Left lung (tissue), 14 donors: ENCODE measurements at places on chromosomes 4 and X. TPM values are rescaled to one million over a fixed set of nuclear protein-coding genes. Genes with fewer than 3 reads are reported as not detected.
A peak's percentile ranks its signal among the peaks of the same experiment; 100 is the strongest.

Gene ADAMTS3
- 3.0 TPM for total RNA-seq

GRCh38 chrX:11097933-11098332, 13.2 kb upstream of the HCCS start:
- DNase-seq = no peak

DNA sequence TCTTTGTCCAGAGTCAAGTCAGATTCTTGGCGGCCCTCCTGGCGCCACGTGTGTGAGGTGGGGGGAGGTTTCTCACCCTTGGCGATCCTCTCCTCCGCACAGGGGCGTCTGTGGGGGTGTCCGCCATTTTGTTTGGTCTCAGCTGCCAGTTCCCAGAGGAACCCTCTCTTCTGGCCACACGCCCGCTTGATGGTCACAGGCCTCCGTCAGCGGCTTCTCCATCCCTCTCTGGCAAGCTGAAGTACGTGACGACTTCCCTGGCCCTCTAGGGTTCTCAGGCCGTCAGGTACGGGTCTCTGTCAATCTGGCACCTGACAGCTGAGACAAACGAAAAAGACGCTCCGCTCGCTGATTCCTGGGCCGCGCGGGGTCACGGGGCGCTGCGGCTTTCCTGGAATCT, 272.6 kb downstream of the TRIML1 start:
- no peak for DNase-seq

Gene METAP1
- 42.8 TPM for total RNA-seq

- no peak for DNase-seq
Observed at GRCh38 chr4:73844806-73845205, 8.3 kb upstream of the PF4V1 start.

DNA sequence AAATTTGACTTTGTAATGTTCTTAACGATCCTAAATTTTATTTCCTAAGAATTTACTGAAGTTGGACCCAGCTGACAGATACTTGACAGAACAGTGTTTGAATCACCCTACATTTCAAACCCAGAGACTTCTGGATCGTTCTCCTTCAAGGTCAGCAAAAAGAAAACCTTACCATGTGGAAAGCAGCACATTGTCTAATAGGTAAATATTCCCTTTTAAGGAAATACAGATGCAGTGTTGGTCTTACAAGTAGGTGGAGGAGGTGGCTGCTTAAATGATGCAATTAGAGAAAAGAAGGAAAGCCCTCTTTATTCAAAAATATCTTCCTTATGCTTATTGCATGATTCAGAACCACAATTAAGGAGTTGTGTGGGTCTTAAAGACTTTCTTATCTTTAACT, 73.5 kb downstream of the RS1 start:
- DNase-seq = no peak

Gene RELL1
- 31.0 TPM for total RNA-seq

DNA sequence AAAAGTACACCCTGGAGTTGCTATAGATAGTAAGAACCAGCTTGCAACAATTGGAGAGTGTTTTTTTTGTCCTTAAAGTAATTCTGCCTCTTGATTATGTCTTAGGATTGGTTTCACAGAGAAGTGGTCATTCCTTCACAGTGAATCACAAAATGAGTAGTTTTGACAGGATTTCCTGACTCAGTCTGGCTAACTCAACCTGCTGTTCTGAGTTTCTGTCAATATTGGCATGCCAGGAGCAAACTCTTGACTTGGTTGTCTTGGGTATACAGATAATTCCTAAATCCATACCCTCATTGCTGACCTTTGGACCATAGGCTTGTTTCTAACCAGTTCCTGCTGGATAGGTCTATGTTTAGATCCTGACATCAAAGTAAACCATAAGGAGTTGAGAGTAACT, 9.4 kb downstream of the FHIP1A start:
- DNase-seq = no peak

DNA sequence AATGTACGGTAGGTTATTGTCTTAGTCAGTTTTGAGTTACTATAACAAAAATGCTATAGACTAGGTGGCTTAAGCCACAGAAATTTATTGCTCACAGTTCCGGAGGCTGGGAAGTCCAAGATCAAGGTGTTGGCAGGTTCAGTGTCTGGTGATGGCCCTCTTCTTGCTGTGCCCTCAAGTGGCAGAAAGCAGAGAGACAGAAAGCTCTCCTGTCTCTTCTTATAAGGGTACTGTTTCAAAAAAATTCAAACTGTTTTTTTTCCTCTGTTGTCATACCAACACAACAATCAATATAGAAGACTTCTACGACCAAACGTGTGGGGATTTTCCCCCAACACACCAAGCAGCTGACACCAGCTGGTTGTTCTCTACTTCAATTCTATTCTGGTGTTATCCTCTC, 53.4 kb downstream of the ADGRG4 start:
- no peak for DNase-seq

GRCh38 chr4:7371210-7371941, 63.4 kb downstream of the PSAPL1 start:
- DNase-seq = peak; percentile 64

GRCh38 chr4:47490550-47490949, 5.5 kb downstream of the ATP10D start:
- no peak for DNase-seq

Gene GRPR
- total RNA-seq = 0.24 TPM

Gene BMPR1B
- total RNA-seq = 3.3 TPM

Gene PPP1R2C
- not detected for total RNA-seq

Gene FRMPD4
- total RNA-seq = not detected

GRCh38 chr4:17567271-17567670, 9.7 kb upstream of the LAP3 start:
- no peak for DNase-seq

GRCh38 chr4:139872274-139872673, 206.7 kb downstream of the MGST2 start:
- no peak for DNase-seq

- DNase-seq = no peak
Observed at GRCh38 chrX:15301924-15302323, 13.5 kb downstream of the ASB11 start.

Gene PHOX2B
- total RNA-seq = not detected

Gene ARX
- 0.26 TPM for total RNA-seq

DNA sequence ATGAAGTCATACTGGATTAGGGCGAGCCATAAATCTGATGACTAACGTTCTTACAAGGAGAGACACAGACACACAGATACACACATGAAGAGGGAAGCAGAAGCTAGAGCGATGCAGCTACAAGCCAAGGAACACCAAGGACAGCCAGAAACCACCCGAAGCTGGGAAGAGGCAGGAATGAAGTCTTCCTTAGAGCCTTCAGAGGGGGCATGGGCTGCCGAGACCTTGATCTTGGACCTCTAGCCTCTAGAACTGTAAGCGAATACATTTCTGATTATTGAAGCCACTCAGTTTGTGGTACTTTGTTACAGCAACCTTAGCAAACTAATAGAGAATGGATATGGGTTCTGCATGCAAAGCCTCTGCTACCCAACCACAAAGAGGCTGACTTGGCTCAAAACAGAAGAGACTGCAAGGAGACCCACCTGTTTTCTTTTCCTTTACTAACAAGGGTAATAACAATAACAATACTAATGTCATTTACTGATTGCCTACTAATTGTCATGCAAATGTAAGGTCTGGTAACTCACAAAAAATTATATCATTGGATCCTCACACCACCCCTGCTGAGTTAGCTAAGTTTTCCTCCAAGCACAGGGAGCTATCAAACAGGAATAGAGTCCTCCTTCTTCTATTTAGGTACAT, 10.1 kb upstream of the LDB2 start:
- DNase-seq = no peak

DNA sequence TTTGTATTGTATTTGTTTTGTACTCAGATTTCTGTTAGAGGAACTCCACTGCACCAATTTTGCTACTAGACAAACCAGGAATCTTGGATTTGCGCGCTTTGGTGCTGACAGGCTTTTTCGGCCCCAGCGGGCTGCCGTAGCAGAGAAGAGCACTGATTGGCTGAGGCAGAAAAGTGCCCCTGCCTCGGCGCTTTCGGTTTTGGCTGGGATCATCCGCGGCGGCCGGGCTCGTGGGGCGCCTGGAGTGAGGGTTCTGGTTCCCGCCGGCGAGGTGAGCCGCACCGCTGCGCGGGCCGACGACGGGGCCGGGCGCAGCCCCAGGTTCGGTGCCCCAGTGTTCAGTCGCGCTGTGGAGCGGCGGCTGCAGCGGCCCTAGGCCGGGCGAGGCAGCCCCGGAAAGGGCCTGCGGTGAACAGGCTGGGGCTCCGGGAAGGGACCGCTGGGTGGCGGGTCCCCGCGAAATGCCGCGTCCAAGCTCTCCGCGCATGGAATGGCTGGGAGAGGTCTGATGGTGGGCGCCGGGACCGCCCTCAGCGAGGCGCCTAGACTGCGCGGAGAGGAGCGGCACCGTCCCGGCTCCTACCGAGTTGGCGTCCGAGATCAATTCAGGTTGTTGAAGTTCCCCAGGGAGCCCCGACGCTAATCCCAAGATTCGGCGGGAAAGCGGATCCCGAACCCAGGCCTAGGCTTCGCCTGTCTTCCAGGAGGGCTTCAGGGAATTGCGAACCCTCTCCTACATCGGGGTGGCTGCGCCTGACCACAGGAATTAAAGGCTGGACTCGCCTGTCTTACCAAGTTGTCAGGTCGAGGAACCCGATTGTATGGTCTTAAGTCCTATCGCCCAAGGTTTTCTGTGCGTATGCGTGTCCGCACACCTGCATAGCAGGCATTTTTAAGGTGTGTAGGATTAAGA, at the start of gene LSM6:
Gene LSM6, plus strand, starts transcription at position 178 of the 913 bp plus-strand sequence. CDS start 7,204 bp downstream, outside the sequence.
- peak; percentile 95 for DNase-seq

- no peak for DNase-seq
Observed at GRCh38 chr4:77190053-77190452, 33.0 kb downstream of the CCNG2 start.

DNA sequence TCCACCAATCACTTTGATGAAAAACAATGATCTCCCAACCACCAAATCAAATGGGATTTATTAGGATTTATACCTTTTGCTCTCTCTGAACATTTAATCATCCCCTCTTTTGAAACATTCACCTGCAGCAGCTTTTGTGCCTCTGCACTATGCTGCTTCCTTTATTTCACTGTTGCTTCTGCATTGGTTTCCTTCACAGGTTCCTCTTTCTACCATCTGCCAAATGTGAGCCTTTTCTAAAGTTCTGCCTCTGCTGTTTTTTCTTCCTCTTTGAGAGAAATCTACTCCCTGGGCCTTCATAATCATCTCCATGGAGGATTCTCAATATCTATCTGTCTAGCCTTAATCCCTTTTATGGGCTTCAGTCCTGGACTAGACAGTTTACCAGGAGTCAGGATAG, 24.7 kb downstream of the CUL4B start:
- no peak for DNase-seq

DNA sequence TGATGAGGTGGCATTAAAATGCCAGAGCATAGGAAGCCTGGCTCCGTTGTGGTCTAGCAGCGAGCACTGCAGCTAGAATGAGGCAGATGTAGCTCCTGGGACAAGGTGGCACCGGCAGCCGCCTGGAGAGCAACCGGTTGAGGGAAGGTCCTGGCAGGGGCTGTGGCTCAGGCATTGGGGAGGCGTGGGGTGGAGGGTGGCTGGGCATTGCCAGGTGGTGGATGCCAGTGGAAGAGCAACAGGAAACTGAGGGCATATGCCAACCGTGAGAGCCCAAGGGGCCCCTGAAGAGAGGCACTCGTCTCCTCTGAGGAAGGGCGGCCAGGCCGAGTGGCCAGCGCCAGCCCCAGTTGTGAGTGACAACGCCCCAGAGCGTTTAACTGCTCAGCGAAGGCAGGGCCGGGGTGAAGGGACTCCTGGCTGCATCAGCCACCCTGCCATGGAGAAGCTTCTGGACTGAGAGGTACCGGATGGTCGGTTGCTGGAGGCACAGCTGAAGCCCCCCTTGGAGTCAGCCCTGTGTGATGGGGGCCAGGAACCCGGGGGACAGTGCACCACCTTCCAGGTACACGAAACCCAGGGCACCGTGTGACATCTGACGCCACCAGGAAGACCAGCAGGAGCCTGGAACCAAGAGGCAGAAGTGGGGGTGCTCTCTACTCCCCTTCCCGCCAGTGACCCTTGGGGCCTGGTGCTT, 13.2 kb upstream of the PDE6B start:
- no peak for DNase-seq

DNA sequence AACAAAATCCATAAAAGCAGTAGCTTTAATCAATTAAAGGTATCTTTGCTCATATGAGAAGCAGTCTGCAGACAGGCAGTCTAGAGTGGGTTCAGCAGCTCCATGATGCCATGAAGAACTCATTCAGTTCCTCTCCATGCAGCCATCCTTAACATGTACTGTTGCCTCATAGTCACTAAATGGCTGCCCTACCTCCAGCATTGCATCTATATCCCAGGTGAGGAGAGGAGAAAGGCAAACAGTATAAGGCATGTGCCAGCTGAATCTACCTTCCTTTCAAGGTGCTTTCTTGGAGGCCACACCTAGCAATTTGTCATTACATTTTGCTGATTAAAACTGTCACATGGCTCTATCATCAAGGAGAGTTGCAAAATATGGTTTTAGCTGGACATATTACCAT, 13.2 kb downstream of the CFAP99 start:
- DNase-seq = no peak

Gene PCSK1N
- 3.9 TPM for total RNA-seq

- no peak for DNase-seq
Observed at GRCh38 chr4:85228264-85228663, 246.7 kb upstream of the ARHGAP24 start.

- peak; percentile 53 for DNase-seq
Observed at GRCh38 chrX:119692191-119693039, 553 bp downstream of the SEPTIN6 start.

- DNase-seq = no peak
Observed at GRCh38 chrX:12052109-12052508, 86.2 kb upstream of the FRMPD4 start.

Gene GAK
- 109 TPM for total RNA-seq

DNA sequence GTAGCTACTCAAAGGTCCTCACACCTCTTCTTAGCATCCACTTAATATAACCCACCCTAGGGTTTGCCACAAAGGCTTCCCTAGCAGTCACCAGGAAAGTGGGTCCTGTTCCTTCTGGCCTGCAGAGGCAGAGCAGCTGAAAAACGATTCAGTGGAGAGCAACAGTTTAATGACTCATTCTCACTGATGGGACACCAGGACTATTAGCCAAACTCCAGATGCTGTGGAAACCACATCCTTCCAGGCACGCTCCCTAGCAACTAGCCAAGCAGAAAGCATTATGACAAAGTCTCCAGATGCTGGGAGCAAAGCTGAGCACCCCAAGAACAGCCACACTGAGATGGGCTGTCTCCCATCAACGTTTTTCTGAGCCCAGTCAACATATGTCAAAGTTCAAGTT, 30.3 kb upstream of the UTP14A start:
- DNase-seq = no peak

DNA sequence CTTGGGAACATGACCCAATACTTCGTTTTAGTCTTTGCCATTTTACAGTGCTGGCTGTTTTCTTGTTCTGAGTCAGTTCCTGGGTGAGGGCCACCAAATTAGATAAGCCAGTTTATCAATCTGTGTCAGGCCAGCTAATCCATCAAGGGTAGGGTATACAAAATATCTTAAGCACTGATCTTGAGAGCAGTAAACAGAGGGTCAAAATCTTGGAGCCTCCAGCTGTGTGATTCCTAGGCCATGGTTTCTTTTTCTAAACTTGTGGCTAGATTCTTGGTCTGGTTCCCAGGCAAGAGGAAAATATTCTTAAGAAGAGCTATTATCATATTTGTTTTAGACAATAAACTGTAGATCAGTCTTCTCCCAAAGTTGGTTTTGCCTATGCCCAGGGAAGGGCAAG, 1396.6 kb upstream of the PABPC4L start:
- no peak for DNase-seq

Gene AIFM1
- total RNA-seq = 33.1 TPM

Gene STAP1
- total RNA-seq = 0.47 TPM

- DNase-seq = no peak
Observed at GRCh38 chrX:130179579-130180215, 7.9 kb downstream of the RAB33A start.
